ENCODE measurements at places on chromosomes 12 and 14.

DNA sequence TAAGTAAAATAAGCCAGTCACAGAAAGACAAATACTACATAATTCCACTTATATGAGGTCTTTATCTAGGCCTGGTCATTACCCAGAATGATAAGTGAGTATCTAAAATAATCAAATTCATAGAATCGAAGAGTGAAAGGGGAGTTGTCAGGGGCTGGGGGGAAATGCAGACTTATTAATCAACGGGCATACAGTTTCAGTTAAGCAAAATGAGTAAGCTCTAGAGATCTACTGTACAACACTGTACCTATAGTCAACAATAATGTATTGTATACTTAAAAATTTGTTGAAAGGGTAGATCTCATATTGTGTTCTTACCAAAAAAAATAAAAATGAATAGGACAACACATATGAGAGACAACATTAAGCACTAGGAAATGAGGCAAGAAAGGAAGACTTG is 13.3 kb downstream of the BTBD7 start:
- DNase-seq = no peak

DNA sequence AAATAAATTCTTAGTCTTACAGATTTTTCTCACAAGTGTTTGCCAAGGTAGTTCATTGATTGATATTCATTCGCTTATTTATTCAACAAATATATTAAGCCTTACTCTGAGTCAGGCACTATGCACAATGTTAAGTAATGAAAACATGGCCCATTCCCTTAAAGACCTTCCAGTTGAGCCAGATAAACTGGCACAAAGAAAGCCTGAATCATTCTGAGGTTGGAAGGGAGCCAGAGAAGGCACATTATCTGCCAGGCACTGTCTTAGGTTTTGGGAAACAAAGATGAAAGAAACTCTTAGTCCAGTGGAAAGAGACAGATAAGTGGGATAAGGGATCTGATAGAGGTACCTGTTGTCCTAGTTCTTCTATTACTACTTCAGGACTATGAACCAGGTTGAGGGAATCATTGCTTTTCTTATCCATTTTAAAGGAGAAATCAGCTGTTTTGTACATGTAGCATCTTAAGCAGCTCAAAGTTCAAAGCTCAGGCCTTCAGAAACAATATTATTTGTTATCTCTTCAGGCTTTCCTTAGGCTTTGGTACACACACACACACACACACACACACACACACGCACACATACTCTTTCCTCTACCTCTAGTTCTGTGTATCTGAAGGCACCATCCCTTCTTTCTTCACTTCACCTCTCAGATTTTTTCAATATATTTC is 27.0 kb downstream of the PDE6H start:
- no peak for DNase-seq

- no peak for DNase-seq
These were observed 139.7 kb upstream of the CCND2 start for GRCh38 chr12:4133636-4134447.

- DNase-seq = no peak
These were observed 41.7 kb upstream of the LTA4H start for GRCh38 chr12:96077081-96077480.

- no peak for DNase-seq
These were observed 22.6 kb downstream of the CHGA start for GRCh38 chr14:92945544-92945943.

GRCh38 chr12:95412482-95413311 is 61.3 kb upstream of the METAP2 start:
- no peak for DNase-seq

GRCh38 chr12:121713257-121713777 is 765 bp downstream of the TMEM120B start:
- peak; percentile 48 for DNase-seq

DNA sequence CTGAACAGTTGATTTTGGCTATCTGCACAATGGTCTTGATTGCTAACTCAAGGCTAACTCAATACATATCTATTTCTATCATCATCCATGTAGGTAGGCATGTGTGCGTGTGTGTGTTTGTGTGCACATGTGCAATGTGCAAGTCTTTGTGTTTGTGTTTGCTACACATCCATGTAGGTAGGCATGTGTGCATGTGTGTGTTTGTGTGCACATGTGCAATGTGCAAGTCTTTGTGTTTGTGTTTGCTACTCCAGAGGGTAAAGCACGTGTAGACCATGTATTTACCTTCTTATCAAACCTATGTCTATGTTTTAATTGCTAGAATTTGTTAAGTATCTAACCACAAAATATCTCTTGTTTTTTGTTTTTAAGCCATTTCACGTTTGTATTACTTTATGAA is 962.6 kb downstream of the LRFN5 start:
- no peak for DNase-seq

DNA sequence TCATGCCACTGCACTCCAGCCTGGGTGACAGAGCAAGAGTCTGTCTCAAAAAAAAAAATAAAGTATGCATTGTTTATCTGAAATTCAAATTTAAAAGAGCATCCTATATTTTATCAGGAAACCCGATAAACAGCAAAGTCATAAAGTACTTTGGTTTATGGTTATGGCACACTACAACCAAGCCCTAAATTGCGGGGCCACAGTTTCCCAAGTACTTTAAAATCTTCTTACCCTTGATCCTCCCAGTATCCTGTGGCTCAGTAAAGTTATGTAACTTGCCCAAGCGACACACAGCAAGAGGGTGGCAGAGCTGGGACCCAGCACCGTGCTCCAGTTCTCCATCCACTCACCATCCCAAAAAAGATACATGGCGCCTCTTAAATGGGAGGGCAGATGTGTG is 35.2 kb downstream of the KSR2 start:
- DNase-seq = no peak

- no peak for DNase-seq
These were observed 102.8 kb upstream of the NUDT4 start for GRCh38 chr12:93274937-93275336.

- no peak for DNase-seq
These were observed 38.5 kb downstream of the CCDC92 start for GRCh38 chr12:123934016-123934620.

- no peak for DNase-seq
These were observed 7.0 kb upstream of the TNS2 start for GRCh38 chr12:53042607-53043454.

- DNase-seq = no peak
These were observed 478.2 kb downstream of the GLT1D1 start for GRCh38 chr12:129331356-129332085.

DNA sequence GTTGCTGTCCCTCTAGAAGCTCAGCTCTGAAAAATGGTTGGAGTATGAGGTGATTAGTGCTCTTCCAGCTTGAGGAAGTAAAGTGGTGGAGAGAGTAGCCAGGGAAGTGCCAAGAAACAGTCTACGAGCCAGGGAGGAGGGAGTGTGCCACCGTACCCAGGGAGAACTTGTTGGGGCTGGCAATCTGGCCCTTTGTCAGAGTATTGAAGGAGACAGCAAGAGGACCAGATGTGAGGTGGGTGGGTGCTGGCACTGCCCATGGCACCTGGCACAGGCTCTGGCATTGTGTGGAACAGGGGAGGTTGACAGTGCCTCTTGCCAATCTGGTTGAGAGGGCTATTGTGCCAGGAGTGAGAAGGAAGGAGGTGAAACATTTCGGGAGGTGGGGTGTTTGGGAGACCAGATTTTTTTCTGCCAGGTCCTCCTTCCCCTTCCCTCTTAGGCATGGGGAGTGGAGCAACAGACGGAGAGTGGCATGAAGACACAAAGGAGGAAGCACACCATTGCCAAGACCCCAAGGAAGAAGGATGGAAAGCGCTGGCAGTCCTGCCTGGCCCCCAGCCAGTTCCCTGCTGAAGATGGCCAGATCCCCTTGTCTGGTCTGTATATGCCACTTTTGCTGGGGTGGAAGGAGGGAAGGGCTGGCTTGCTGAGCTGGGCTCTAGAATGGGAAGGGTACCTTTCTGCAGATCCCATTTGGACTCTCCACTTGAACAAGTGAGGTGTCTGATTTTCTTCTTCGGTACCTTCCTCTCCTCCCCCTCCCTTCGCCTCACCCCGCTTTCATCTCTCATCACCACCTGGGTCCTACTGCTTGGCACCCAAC is 37.5 kb downstream of the ZFHX2 start:
- peak; percentile 22 for DNase-seq

GRCh38 chr14:60989599-60989998 is 8.6 kb downstream of the SLC38A6 start:
- DNase-seq = no peak

All from left ventricle myocardium superior (tissue), 1 donor.